ENCODE measurements at places on chromosomes 2 and 18.
A peak's percentile ranks its signal among the peaks of the same experiment; 100 is the strongest.

DNA sequence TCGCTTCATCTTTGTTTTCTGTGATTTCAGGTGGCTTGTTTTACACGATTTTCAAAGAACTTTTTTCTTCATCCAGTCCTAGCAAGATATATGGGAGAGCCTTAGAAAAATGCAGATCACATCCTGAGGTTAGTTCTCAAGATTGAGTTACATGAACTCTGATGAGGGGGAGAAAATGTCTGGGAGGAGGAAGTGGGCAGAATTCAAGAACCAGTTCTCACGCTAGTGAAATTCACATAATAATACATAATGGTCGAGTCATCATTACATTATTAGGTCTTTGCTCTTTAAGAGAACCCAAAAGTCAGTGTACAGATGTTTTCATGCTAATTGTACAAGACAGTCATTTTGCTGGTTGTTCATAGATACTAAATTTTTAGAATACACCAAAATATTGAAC lies 7.0 kb downstream of the TIMM21 start:
- DNase-seq, result no peak

DNA sequence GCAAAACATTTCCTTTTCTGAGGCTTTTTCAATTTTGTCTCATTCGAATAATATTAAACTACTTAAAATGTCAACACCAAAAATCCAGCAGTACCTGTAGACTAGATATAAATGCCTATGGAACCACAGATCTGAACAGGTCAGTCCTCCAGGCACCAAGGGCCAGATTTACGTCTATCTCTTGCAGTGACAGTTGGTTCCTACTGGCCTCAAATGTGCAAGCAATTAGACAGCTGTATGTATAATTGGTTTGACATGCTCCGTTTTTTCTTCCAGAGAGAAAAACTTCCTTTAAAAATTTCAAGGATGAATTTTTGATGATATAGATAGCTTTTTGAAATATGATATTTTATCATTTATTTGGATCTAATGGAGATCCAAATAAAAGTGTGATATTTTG lies 443.8 kb upstream of the POU3F3 start:
- DNase-seq, result no peak

DNA sequence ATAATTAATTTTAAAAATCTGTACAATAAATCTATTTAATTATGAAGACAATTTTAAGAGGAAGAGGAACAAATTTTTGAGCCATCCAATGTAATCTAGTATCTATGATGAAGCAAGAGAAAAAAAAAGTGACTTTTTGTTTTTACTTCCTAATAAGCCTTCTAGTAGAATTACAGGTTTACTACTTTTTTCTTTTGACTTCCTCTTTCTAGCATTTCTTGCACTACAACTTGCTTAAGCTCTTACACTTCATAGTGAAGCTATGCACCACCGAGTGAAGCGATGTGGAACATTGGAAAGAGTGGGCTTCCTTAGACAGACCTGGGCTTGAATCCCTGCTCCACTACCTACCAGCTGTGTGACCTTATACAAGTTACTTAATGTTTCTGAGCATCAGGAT lies 2.1 kb downstream of the SERPINB2 start:
- DNase-seq, result no peak

GRCh38 chr2:225083276-225083675 lies 41.0 kb upstream of the DOCK10 start:
- no peak for DNase-seq

- DNase-seq, result no peak
Observed at GRCh38 chr2:187379869-187380268, 68.2 kb downstream of the CALCRL start.

DNA sequence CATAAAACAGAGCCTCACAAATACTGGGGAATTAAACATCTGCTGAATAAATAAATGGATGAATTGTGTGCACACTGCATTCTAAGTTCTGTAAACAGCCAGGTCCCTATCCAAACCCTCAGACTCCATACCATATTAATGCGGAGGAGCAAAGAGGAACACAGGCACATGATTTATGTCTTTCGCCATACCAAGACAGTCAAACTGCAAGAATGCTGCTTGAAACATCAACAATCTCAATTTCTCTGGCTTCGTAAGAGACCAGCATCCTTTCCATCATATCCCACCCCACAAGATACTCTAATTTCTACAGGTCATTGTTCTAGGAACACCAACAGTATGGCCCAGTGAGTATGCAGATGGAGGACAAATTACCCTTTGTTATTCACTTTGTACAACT lies 15.0 kb downstream of the KANSL3 start:
- no peak for DNase-seq

- no peak for DNase-seq
Observed at GRCh38 chr2:102050854-102051391, 59.2 kb downstream of the IL1R2 start.

DNA sequence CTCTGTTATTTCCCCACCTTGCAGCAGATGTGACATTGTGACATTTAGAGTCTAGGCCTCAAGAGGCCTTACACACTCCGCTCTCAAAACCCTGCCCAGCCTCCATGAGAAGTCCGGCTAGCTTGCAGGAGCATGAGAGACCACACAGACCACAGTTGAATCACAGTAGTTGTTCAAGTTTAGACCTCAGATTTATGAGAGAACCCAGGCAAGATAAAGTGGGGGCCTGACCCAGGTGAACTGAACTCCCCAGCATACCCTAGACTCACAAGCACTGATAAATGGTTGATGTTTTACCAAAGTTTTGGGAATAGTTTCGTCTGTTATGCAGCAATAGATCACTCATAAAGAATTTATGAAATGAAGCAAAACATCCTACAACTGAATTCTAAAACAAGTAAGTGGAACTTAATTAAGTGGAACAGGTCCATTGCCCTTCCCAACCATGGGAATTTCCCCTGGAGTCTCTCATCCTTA lies 4.7 kb upstream of the STAT1 start:
- DNase-seq, result no peak

GRCh38 chr2:9001229-9001628 lies 2.3 kb downstream of the MBOAT2 start:
- DNase-seq, result no peak

- no peak for DNase-seq
Observed at GRCh38 chr2:138703242-138703641, 76.9 kb downstream of the NXPH2 start.

DNA sequence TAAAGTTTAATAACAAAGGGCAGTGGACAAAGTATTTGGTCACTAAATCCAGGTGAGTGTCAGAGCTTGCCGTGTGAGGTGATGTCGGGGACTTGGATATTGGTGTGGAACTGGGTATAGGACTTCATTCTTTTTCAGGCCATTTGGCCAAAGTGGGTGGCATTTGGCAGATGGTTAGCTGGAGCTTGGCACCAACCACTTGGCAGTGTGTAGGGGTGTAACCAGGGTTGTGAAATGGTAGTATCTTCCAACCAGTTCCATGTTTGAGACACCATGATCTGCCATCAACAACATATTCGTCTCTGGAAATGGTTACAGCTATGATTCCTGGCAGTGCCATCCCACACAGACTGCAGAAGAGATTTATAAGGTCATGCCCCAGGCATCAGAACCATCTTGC lies 113.9 kb downstream of the CCDC85A start:
- DNase-seq, result no peak

- DNase-seq, result no peak
Observed at GRCh38 chr2:95013726-95014125, 11.8 kb upstream of the MAL start.

- DNase-seq, result peak; percentile 28
Observed at GRCh38 chr2:112055730-112056625, 909 bp downstream of the TMEM87B start.

DNA sequence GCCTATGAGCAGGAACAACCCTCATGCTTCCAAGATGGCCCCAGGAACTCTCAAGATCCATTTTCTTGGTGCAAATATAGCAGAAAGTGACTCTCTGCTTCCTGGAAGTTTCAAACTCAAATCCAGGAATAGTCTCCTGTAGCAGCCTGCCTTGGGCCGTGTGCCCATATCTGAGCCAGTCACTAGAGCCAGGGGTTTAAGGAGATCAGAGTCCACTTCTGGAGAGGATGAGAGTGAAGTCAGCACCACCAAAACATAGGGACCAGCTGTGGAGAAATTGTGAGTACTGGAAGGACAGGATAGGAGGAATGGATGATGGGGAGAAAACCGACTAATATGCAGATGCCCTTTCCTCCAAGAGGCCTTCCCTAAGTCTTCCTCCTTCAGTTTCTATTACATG lies 33.2 kb downstream of the PSD4 start:
- DNase-seq, result no peak

DNA sequence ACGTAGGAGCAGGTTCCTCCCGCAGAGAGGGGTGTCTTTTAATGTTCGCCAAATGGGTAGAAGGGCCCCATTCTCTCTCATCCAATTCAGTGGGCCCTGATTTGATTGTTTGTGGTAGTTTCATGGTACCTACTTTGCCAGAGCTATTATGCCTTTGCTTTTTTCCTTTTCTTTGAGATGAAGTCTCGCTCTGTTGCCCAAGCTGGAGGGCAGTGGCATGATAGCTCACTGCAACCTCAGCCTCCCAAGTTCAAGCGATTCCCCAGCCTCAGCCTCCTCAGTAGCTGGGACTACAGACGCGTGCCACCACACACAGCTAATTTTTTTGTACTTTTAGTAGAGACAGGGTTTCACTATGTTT lies 59.7 kb downstream of the DDX1 start:
- DNase-seq, result no peak

GRCh38 chr2:227655454-227655853 lies 11.2 kb upstream of the SCYGR5 start:
- no peak for DNase-seq

DNA sequence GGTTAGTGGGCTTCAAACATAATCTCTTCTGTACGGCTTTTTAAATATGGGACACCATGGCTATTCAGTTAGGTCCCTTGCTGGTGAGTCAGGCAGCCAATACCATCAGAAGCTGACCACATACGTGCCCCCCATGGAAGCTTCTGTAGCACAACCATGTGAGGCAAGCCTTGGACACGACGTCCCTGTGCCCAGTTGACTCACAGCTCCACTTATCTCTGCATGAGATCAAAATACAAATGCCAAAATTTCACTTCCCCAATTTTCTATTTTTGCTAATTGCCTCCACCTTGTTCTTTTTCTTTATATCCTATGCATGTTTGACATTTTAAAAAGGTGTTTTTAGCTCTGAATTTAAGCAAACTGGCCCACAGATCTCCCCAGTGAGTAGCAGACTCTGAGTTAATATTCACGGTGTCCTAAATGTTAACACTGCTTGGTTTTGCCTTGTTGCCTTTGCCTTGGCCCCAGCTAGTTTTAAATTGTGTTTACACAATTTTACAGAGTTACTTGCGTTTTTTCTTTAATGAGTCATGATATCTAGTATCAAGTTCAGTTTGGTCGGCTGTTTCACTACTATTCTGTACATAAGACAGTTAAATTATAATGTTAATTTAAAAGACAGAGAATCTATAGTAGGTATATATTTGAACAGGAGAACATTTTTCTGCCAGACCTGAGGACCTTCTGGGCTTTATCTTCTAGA lies 77.5 kb downstream of the CDCA7 start:
- DNase-seq, result no peak

- DNase-seq, result peak; percentile 2
Observed at GRCh38 chr2:232328032-232328422, 50.5 kb upstream of the ALPP start.

GRCh38 chr2:95063086-95063958 lies 37.8 kb downstream of the MAL start:
- DNase-seq, result peak; percentile 0

GRCh38 chr2:40435426-40436092 lies 16.3 kb downstream of the SLC8A1 start:
- no peak for DNase-seq

DNA sequence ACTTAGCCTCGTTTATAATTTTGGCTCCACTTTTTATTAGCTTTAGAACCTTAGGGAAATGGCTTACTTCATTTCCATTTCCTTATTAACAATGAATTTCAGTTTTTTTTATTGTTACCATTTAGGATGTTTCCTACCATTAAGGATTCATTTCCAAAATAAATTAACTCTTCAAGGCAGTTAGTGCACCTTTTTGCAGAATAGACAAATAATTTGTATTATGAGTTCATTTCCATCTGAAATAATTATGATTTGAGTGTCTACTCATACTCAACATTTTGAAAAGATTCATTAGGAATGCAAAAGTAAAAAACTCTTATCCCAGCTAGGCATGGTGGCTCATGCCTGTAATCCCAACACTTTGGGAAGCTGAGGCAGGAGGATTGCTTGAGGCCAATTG lies 186.8 kb upstream of the STON1 start:
- DNase-seq, result no peak

DNA sequence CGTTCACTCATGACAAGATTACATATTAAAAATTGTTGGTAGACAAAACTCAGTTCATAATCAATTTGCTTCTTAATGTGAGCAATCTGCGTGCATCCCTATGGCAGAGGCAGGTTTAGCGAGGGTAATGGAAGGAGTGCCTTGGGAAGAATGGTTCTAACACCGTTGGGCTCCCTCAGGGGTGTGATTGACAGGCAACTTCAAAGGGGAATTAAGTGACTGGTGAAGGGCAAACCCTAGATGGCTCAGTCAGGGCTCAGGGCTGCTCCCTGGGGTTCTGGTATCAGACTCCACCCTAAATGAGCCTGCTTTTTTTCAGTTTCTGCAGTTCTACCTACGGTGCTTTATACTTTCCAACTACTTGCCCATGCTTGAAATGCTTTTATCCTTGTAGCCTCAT lies 419.5 kb upstream of the CELF4 start:
- DNase-seq, result no peak

DNA sequence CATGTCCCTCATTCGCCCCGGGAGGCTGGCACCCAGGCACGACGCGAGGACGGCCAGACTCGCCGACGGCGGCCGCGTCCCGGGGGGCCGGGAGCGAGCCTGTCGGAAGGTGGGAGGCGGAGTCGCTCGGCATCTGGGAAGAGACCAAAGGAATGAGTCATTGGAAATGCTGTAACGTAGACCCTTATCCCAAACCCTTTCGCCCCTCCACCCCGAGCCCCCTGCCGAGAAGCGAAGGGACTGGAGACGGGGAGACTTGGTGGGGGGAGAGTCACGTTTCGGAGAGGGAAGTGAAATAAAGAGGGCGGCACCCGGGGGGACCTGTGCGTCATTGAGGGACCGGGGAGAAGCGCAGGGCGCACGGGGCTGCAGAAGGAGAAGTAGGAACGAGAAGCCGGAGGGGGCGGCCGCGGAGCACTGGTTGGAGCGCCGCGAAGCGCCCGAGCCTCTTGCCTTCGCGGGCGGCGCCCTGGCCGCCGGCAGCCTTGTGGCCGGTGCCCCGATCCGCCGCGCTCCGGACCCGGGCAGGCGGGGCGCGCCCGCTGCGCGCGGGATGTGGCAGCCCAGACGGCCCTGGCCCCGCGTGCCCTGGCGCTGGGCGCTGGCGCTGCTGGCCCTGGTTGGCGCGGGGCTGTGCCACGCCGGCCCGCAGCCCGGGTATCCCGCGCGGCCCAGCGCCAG lies at the start of gene EMILIN2:
TSS of gene EMILIN2 (plus strand) at position 371 of the 681 bp plus-strand sequence. CDS start at position 554, 183 bp downstream.
- peak; percentile 50 for DNase-seq

GRCh38 chr18:37420315-37420880 lies 145.2 kb downstream of the CELF4 start:
- DNase-seq, result no peak

GRCh38 chr2:33859811-33860461 lies 260.8 kb upstream of the FAM98A start:
- no peak for DNase-seq

- DNase-seq, result no peak
Observed at GRCh38 chr2:113277474-113278072, 1.1 kb downstream of the PAX8 start.

All from activated naive CD4-positive, alpha-beta T cell treated with anti-CD3 and anti-CD28 coated beads, Interleukin-2, amount 50 U/mL, for 16 hours (primary cell).